Common myeloid progenitor, CD34-positive (primary cell): ENCODE measurements at places on chromosomes 2 and 18.

DNA sequence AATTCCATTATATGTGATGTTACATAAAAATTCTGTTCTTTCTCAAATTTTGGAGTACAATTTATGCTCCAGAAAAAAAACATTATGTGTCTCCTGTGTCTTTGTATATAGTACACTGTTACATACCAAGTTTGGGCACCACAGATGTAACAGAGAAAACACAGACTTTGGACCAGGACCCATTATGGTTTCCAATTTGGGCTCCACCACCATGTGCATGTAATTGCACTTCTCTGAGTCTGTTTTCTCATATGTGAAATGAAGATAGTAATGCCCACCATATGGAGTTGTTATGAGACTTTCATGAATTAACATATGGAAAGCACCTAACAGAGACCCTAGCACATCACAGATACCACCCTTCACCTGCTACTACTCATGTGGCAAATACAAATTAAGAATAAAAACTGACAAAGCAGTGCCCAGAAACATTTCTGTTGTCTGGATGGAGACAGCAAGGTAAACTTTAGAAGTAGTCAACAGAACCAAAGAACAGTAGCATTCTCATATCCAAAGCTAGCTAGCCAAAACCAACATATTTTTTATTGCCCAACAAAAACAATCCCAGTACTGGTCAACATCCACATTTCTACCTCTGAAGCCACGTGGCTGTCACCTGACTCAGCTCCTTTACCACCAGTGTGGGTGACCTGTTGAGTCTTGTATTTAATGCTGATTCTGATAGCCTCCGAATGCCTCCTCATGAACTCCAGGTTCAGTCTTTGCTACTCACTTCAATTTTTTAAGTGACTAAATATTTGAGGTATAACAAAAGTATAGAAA is 42.9 kb downstream of the ANTXR1 start:
- no peak for DNase-seq

DNA sequence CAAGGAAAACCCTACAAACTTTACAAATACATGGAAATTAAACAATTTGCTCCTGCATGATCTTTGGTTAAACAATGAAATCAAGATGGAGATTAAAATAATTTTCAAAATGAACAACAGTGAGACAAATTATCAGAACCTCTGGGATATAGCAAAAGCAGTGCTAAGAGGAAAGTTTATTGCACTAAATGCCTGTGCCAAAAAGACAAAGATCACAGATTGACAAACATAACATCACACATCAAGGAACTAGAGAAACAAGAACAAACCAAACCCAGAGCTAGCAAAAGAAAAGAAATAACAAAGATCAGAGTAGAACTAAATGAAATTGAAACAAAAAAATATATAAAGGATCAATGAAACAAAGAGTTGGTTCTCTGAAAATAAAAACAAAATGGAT is 95.2 kb upstream of the FBXO11 start:
- DNase-seq, result no peak

- DNase-seq, result no peak
Measured at GRCh38 chr2:109472974-109473373, 140.8 kb downstream of the SEPTIN10 start.

- no peak for DNase-seq
Measured at GRCh38 chr2:150619607-150620330, 132.3 kb upstream of the RND3 start.

DNA sequence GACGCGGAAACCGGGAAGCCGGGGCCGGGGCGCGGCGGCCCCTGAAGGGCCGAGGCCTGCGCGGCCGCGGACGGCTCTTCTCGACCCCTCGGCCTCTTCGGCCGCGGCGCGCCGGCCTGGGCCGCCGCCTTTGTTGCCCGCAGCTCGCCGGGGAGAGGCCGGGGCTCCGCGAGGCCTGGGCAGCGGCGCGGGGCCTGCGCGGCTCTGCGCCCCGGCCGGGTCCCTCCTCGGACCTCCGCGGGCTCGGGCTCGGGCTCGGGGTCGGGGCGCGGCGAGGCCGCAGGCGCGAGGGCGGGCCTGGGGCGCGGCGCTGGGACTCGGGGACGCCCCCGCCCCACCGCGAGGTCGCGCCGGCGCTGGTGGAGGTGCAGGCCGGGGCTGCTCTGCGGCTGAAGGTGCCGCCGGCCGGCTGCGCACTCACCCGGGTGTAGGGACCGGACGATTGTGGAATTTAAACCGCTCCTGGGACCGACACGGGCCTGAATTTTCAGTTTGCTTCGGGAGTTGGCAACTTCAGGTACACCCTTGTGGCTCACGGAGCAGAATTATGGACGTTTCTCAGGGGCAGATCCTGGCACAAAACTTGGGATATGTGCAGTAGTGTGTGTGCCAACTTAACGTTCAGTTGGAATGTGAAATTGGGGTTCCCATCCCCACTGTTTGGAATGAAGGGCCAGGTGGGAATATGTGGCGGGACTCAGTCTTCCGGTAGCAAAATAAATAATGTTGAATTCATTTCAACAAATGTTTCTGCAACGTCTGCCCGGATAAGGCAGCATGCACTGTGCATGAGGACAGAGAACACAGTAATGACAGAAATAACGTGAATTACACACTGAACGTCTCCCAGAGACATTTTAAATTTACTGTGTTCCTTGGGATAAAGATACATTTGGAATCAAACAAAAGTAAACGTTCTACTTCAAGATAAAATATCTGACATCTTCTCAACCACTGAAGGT is 787 bp downstream of the SOCS6 start:
- peak; percentile 54 for DNase-seq

- no peak for DNase-seq
Measured at GRCh38 chr2:23746141-23746863, 180.6 kb downstream of the ATAD2B start.

- DNase-seq, result peak; percentile 49
Measured at GRCh38 chr2:210577263-210578071, 21.1 kb downstream of the CPS1 start.

- DNase-seq, result no peak
Measured at GRCh38 chr2:122739732-122740593, 984.5 kb downstream of the TSN start.
